ENCODE measurements at places on chromosomes 1 and 21.

- DNase-seq, result no peak
These were observed 112.5 kb downstream of the PCBP3 start for GRCh38 chr21:45756029-45756428.

GRCh38 chr1:210239349-210240111 lies 6.9 kb downstream of the SERTAD4 start:
- DNase-seq, result no peak

GRCh38 chr1:84912726-84913554 lies 19.9 kb upstream of the LPAR3 start:
- no peak for DNase-seq

DNA sequence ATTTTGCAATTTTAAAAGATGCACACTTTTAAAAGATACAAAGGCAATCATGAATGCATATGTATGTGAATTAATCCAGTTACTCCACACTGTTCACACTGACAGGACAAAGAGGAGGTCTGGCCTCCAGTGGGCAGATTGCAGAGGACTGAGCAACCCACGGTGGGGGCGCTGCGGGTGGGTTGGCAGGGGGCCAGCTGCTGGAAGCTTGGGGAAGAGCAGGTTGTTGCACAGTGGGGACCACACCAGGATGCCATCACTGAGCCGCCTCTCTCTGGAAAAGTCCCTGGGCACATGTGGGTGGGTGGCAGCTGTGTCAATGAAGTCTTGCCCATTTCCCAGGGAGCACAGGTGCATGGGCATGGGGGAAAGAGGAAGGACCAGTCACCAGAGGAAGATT lies 12.7 kb upstream of the PADI4 start:
- DNase-seq, result no peak

GRCh38 chr1:38208716-38209632 lies 162.4 kb upstream of the POU3F1 start:
- DNase-seq, result no peak

DNA sequence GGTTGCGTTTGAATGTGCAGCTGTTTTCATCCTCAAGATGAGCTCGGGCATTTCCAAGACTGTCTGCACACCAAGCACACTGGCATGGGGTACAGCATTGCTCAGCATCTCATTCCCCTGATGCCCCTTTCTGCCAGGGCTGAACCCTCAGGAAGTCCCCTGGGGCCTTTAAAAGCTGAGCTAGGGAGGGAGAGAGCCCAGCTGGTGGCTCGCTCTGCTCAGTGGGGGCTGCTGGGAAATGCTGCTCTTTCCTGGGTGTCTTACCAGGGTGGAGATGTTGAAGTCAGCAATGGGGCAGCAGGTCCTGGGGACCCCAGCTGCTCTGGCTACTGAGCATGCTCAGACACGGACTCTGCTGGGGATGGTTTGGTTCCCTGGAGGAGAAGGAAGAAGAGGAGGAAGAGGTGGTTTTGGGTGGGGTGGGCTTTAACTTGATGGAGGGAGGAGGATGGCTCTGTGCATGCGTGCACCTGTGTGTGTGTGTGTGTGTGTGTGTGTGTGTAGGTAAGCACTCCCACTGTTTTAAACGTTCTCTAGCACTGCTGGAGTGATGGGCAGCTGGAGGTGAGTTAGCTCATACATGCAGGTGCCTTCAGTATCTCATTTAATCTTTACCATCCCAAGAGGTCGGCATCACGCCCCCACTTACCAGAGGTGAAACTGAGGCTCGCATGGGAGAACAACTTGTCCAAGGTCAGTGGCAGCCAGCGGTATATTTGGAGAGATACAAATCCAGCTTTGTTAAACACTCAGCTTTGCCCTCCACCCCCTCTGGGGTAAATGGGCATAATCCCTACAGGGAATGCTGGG lies 40.9 kb downstream of the ACTL8 start:
- DNase-seq, result no peak

DNA sequence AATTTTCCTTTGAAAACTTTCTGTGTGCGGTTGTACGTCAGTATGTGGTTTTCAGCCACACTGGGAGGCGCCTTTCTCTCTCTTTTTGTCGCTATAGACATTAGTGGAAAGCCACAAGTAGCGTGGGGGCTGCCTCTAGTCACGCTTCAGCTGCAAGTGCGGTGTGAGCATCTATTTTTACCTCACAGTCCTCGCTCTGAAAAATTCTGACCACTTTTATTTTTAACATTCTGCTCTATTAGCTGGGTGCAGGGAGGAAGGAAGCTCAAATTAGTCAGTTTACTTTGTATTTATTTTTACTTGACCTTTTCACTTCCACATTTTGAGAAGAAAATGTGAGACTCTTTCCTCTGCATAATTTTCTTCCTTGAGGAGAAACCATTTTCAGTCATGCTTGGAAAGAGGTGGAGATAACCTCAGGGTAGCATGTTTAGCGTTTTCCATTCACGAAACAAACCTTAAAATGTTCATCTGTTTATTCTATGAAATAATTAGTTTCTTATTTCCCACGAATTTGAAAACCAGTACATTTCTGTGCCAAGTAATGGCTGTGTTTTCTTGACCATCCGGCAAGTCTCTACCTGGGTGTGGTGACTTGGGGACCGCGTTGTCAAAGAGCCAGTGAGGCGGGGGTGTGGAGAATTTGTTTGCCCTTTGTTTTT lies 35.6 kb downstream of the ADARB1 start:
- no peak for DNase-seq

DNA sequence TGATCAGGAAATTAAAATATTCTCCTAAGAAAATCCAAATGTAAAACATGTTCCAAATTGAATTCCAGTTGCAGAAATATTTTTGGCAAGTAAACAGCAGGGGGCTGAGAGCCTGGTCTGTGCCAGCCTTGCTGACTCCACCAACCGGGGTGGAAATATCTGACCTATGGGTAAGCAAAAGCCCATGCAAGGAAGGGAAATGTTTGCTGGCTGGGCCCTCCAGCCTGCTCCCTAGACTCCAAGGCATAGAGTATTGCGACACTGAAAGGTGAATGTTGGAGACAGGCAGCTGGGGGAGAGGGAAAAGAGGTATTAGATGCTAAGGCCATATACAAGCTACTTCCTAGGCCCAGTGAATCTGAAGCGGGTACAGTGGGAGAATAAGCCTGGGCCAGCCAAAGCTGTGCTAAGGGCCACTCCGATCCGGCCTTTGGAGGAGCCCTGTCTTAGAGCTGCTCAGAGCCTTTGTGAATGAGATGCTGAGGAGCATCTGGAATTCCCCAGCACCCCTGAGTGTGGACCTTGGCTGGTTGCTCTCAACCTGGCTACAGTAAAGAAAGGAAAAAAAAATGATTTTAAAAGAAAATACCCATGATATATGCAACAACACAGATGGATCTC lies 24.9 kb upstream of the ATP1B1 start:
- no peak for DNase-seq

- DNase-seq, result no peak
These were observed 6.8 kb downstream of the HIPK1 start for GRCh38 chr1:113935970-113936369.

- DNase-seq, result no peak
These were observed 10.9 kb upstream of the HIPK1 start for GRCh38 chr1:113918243-113918642.

DNA sequence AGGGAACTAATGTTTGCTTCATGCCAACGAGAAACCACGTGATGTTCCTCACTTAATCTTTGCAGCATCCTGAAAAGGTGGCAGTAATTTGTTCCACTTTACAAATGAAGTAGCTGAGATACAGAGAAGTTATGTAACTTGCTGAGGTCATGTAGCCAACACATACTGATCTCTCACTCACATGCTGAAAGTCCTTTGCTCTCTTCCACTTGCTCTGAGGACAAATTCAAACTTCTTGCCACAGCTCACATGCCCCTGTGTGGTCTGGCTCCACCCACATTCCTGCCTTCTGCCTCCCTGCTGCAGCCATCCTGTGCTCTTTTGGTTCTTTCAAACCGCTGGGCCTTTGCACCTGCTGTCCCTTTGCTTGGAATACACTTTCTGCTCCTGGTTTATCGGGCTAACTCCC lies 55.4 kb downstream of the TMCO4 start:
- no peak for DNase-seq

DNA sequence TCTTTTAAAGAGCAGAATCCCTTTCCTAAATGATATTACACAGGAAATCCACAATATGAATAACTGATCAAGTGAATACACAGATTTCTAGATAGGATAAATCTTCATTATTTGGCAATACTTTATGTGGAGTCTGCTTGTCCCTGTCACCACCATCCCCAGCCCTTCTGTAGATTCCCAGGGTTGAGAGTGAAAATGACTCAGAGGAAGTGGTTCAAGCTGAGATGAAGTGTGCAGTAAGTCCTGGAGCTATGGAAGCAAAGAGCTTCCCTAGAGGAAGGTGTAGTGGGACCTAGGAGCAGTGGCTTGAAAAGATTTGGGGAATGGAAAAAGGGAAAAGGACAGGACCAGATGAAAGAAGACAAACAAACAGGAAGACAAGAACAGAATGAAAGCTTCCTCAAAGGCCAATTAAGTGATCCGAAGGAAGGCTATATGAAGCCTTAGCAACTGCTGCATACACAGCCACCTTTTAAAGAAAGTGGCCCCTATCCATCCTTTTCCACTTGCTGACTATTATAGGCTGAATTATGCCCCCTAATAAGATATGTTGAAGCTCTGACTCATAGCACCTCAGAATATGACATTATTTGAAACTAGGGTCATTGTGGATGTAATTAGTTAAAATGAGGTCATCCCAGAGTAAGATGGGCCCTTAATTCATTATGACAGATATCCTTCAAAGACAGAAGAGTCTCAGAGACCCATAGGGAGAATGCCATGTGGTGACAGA lies 96.5 kb upstream of the CAMK1G start:
- no peak for DNase-seq

GRCh38 chr1:172465617-172466016 lies 21.7 kb upstream of the PIGC start:
- no peak for DNase-seq

DNA sequence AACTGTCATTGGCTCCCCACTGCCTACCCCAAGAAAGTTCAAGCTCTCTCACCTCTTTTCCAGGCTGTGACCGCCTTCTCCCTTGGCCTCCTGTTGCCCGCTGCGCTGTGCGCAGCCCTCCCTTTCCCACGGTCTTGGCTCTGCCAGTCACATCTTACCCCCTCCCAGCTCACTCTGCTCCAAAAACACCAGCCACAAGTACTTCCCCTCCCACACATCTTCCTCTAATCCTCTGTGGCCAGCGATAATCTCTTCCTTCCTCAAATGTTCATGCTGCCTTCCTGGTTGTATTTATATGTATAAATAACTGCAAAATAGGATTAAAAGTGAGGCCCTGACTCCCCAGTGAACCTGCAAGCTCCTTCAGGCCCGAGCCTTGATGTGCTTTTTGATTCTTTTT lies 81.8 kb downstream of the AJAP1 start:
- no peak for DNase-seq

- DNase-seq, result no peak
These were observed 27.7 kb upstream of the PTGFRN start for GRCh38 chr1:116881879-116882520.

DNA sequence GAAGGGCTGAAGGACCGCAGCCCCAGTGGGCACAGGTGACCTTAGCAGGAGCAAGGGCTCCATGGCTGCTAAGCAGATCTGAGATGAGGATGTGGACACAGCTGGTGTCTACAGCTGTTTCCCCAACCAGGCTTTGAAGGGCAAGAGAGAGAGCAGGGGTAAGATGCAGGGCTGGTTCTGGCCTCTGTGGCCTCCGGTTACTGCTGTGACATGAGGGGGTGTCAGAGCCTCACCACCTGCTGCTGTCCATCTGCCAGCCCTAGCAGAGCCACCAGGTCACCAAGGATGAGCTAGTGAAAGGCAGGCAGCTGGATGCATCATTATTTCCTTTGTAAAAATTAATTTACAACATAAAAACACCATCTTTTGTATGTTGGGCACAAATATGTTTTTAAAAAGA lies 33.4 kb downstream of the OBSCN start:
- no peak for DNase-seq

- DNase-seq, result no peak
These were observed 29.8 kb downstream of the UCK2 start for GRCh38 chr1:165857046-165857801.

DNA sequence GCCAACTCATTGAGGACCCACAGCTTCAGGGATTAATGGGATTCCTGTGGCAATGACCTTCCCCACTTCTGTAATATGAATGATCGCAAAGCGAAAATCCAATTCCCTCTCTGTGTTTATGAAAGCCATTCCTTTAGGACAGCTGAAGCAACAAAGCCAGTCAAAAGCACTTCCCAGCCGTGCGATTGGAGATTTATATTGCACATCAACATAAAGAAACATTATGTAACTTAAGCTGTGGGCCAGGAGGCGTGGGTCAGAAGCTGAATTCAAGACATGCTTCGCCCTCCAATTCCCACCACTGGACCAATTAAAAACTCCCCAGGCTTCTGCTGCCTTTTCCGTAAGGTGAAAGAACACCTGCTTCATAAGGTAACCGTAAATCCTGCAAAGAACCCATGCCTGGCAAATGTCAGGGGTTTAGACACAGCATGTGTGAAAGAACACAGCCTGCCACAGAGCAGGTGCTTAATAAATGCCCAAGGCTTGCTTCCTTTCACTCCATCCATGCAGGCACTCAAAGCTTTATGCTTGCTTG lies 138.9 kb upstream of the SOD1 start:
- no peak for DNase-seq

DNA sequence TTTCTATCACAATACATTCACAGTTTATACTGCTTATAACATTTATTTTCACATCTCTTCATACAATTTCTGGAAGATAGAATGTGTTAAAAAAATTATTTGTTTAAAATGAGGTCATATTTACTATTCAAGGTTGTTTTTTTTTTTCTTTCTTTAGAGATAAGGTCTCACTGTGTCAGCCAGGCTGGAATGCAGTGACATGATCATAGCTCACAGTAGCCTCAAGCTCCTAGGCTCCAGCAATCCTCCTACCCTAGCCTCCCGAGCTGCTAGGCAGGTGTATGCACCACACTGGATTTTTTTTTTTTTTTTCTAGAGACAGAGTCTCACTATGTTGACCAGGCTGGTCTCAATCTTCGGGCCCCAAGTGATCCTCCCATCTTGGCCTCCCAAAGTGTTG lies 19.0 kb upstream of the RNF11 start:
- DNase-seq, result no peak

DNA sequence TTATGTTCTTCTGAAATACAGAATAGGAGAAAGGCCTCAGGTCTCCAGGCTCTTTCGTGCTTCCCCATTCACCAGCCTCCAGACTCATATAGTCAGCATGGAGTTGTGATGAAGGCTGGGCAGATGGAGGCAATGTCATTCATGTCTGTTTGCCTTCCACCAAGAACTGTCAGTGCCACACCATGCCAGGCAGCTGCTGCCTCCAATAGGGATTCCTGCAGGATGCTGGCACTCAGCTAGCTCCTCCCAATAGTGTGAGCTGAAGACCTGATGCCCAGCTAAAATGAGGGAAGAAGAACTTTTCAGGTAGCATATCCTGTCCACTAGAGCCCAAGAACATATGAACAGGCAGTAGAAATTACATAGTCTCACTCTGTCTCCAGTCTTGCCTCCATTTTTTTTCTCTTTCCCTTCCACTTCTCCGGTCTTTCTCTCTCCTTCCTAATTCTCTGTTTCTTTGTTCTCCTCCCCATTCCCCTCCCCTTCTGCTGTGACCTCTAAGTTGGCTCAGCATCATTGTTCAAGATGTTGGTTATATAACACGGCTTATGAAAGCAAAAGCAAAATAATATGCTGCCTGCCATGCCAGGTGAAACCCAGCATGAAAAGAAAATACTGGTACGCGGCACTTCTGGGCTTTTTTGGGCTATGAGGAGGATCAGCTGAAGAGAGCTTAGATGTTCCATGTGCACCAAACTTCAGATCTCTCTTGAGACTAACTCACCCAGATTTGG lies 17.3 kb downstream of the GLUL start:
- DNase-seq, result no peak

- no peak for DNase-seq
These were observed 61.2 kb downstream of the WNT9A start for GRCh38 chr1:227886503-227886961.
